H1 (cell line): ENCODE measurements at places on chromosomes 5 and 9. TPM values are rescaled to one million over a fixed set of nuclear protein-coding genes. Genes with fewer than 3 reads are reported as not detected.

- DNase-seq, result no peak
- H3K27ac ChIP-seq, result no peak overlapping the region
- H3K4me3 ChIP-seq, result no peak overlapping the region
- H3K4me1 ChIP-seq, result no peaks in the 10 kb centered on the region
- no peaks in the 10 kb centered on the region for H3K27me3 ChIP-seq
These were observed 215.1 kb upstream of the DAPK1 start for GRCh38 chr9:87282538-87282937.

IRX1 gene
- 3.9 and 5.1 TPM in 2 replicates for total RNA-seq

GRCh38 chr5:136007271-136007670, 21.5 kb upstream of the TGFBI start:
- no peak for DNase-seq
- H3K27ac ChIP-seq, result no peak overlapping the region
- no peaks in the 10 kb centered on the region for H3K36me3 ChIP-seq
- no peak overlapping the region for H3K4me3 ChIP-seq
- H3K4me1 ChIP-seq, result no peaks in the 10 kb centered on the region

DNA sequence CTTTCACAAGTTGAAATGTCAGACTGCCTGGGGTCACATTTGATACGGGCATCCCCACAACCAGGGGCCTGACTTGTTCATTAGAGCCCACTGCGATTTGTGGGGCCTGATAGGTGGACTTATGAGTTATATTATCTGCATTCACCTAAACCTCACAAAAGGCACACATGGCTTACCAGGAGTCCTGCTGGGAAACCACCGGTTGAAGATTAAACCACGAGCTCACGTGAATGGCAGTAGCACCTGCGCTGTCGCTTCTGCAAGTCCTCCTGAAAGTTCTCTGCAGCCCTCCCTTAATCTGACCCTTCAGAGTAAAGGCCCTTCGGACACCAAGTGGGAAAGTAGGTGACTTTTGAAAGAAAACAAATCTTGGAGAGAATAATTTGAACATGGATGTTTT, 68.9 kb downstream of the PPIC start:
- H3K4me3 ChIP-seq, result no peak overlapping the region
- H3K36me3 ChIP-seq, result no peaks in the 10 kb centered on the region
- no peaks in the 10 kb centered on the region for H3K4me1 ChIP-seq
- DNase-seq, result no peak
- H3K27ac ChIP-seq, result no peak overlapping the region
- no peaks in the 10 kb centered on the region for H3K27me3 ChIP-seq

- no peak overlapping the region for H3K4me3 ChIP-seq
- H3K4me1 ChIP-seq, result peaks cover 9% of the 10 kb centered on the region
- H3K27ac ChIP-seq, result no peak overlapping the region; the same call in 1 of the 2 replicates
- no peaks in the 10 kb centered on the region for H3K36me3 ChIP-seq
- no peaks in the 10 kb centered on the region for H3K27me3 ChIP-seq
These were observed 88.8 kb downstream of the SREK1 start for GRCh38 chr5:66232706-66233445.

- H3K4me1 ChIP-seq, result no peaks in the 10 kb centered on the region
- peaks cover 25% of the 10 kb centered on the region for H3K36me3 ChIP-seq
- no peak overlapping the region for H3K27ac ChIP-seq
- H3K4me3 ChIP-seq, result no peak overlapping the region
These were observed 30.8 kb downstream of the SKP1 start for GRCh38 chr5:134145779-134146581.

- H3K4me3 ChIP-seq, result no peak overlapping the region
- H3K27ac ChIP-seq, result no peak overlapping the region
- H3K36me3 ChIP-seq, result no peaks in the 10 kb centered on the region
- DNase-seq, result peak; percentile 92
- H3K27me3 ChIP-seq, result no peaks in the 10 kb centered on the region
These were observed 100.1 kb downstream of the KCNIP1 start for GRCh38 chr5:170603578-170604565.

- no peaks in the 10 kb centered on the region for H3K4me1 ChIP-seq
- H3K27me3 ChIP-seq, result no peaks in the 10 kb centered on the region
- no peak overlapping the region for H3K4me3 ChIP-seq
These were observed 76.9 kb upstream of the SPATA31D4 start for GRCh38 chr9:81851340-81851739.

- H3K4me1 ChIP-seq, result no peaks in the 10 kb centered on the region
- no peaks in the 10 kb centered on the region for H3K36me3 ChIP-seq
- peak overlapping the region; percentile 17; the same call in 1 of the 2 replicates for H3K27ac ChIP-seq
- DNase-seq, result no peak
- peak overlapping the region; percentile 90 for H3K4me3 ChIP-seq
These were observed 427 bp downstream of the RBM27 start for GRCh38 chr5:146203872-146204192.

DNA sequence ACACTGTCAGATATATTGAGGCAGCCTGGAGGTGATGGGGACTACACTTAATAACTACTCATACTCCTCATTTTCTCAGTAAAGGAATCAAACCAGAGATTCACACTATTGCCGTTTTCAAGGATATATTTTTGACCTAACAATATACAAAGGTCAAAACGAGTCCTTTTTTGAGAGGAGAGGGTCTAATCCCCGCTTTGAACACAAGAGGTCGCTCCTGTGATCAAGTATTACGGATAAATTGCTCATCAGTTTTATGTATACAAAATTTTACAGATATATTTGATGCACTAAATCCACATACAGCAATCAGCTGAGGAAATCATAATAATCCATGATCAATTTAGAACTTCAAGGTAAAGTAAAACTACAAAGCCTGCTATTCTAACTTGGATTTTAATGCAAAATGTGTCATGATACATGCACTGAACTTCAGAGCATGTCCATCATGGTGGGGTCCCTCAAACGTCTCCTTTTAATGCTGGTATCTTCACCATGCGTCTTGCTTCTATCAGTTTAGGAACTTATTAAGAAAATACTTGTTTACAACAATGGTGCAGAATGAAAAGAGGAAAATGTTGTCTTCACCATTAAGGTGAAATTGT, 2.5 kb upstream of the ISL1 start:
- H3K27me3 ChIP-seq, result peaks cover 99% of the 10 kb centered on the region
- no peak for DNase-seq
- H3K27ac ChIP-seq, result no peak overlapping the region
- H3K4me3 ChIP-seq, result no peak overlapping the region

DNA sequence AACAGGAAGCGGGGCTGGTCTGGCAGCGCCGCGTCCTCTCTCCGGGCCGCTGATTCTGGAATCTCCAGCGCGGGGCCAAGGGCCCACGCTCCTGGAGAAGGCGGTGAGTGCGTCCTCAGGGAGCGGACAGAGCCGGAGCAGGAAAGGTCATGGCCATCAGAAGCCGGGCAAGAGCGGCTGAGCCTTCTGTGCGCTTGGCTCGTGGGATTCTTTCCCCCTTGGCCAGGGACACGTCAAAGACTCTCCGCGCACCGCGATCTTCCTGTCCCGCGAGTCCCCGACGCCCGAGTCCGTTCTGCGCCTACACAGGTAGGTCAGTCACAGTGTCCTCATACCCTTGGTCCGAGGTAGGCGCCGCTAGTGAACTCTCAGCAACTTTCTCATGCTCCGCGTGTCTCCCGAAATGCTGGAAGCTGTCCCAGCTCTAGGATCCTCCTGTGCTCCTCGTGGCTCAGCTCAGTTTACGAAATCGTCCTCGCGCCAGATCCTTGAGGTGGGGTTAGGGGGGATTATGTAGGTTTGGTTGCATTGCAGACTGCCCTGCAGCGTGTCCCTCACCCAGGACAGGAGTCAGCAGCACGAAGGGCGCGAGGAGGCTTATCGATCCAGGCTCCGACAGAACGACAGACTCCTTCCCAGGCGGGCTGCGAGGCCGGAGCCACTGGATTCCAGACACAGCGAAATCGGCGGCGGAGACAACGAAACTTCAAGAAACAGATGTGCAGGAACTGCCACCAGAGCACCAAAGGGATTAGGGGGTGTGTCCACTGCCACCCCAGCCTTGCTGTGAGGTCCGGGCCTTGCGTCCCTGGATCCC, 8.7 kb downstream of the LHX6 start:
- H3K4me3 ChIP-seq, result peak overlapping the region; percentile 8; the same call in 1 of the 2 replicates
- no peak overlapping the region for H3K27ac ChIP-seq
- H3K36me3 ChIP-seq, result no peaks in the 10 kb centered on the region
- no peak for DNase-seq
- peaks cover 5% of the 10 kb centered on the region for H3K4me1 ChIP-seq

DNA sequence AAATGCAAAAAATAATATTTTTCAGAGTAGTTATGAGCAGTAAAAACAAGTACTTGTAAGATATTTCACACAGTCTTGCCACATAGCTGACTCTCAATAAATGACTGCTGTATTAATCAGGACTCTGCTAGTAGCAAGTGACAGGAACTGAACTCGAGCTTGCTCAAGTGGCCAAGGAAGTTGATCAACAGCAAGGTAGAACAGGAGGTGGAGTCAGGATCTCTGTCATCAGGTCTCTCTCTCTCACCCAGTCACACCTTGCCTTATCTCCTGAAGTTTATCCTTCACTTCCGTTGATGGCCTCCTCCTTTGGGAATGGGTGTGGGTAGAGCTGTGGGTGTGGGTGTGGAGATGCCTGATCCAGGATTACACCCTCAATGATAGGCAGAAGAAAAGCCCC, 107.0 kb downstream of the GPBP1 start:
- H3K4me3 ChIP-seq, result no peak overlapping the region
- no peaks in the 10 kb centered on the region for H3K36me3 ChIP-seq
- DNase-seq, result no peak
- H3K27ac ChIP-seq, result no peak overlapping the region
- no peaks in the 10 kb centered on the region for H3K27me3 ChIP-seq
- no peaks in the 10 kb centered on the region for H3K4me1 ChIP-seq

DNA sequence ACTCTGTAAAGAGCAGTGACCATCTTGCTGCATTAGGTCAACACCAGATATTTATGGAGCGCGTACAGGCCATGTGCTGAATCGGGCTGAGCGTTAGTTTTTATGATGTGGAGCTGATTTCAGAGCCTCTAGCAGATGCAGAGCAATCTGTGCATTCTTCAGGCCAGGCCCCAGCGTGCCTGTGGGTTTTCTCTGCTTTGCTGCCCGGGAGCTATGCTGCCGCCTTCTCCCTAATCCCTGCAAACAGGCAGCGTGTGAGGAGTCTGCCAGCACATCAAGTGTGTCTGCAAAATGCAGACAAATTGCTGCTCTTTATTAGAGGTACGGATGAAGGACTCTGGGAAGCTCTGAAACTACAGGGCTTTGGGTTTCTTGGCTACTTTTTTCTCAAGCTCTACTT, 170.0 kb downstream of the NTRK2 start:
- no peaks in the 10 kb centered on the region for H3K27me3 ChIP-seq
- 0 out of 2 replicates have a peak, but pooled peaks cover 1% of the 10 kb centered on the region for H3K4me1 ChIP-seq
- no peak for DNase-seq
- no peak overlapping the region for H3K27ac ChIP-seq

GPR151 gene
- total RNA-seq, result not detected in 2 replicates

EGFLAM gene
- 0.15 and 0.24 TPM in 2 replicates for total RNA-seq

DNA sequence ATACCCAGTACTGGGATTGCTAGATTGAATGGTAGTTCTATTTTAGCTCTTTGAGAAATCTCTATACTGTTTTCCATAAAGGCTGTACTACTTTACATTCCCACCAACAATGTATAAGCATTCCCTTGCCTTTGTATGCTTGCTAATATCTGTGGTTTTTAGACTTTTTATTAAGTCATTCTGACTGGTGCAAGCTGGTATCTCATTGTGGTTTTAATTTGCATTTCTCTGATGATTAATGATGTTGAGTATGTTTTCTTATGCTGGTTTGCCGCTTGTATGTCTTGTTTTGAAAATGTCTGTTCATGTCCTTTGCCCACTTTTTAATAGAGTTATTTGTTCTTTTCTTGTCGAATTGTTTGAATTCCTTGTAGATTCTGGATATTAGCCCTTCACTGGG, 512.7 kb upstream of the PAPPA start:
- no peak overlapping the region for H3K27ac ChIP-seq
- no peaks in the 10 kb centered on the region for H3K27me3 ChIP-seq
- no peaks in the 10 kb centered on the region for H3K36me3 ChIP-seq
- no peak for DNase-seq
- H3K4me3 ChIP-seq, result no peak overlapping the region
- no peaks in the 10 kb centered on the region for H3K4me1 ChIP-seq

KCNV2 gene
- not detected in 2 replicates for total RNA-seq

DNA sequence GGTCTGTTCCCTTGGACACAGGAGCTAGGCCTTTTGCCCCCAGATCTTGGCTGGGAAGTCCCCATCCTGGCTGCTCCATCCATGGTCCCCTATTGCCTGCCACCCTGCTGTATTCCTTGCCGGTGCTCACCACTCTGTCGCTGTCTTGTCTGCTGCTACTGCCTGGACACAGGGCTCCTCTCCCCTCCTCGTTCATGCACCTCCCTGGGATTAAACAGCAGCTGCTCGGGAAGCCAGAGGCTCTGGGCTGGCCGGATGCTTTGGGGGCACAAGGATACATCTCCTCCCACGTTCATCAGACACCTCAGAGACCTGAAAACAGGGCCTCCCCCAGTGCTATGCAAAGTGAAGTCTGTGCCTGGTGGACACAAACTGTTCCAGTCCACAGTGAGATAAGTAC, 110.4 kb downstream of the ZNF354C start:
- H3K4me1 ChIP-seq, result no peaks in the 10 kb centered on the region
- H3K4me3 ChIP-seq, result no peak overlapping the region
- no peaks in the 10 kb centered on the region for H3K36me3 ChIP-seq
- no peaks in the 10 kb centered on the region for H3K27me3 ChIP-seq

SAPCD2 gene
- 30.3 and 32.1 TPM in 2 replicates for total RNA-seq

- no peak overlapping the region for H3K27ac ChIP-seq
- no peaks in the 10 kb centered on the region for H3K36me3 ChIP-seq
- no peaks in the 10 kb centered on the region for H3K27me3 ChIP-seq
- H3K4me3 ChIP-seq, result no peak overlapping the region
These were observed 2403.4 kb upstream of the ACO1 start for GRCh38 chr9:29981013-29981412.

GRCh38 chr5:178469975-178470759, 120.0 kb downstream of the COL23A1 start:
- H3K27ac ChIP-seq, result no peak overlapping the region
- no peak for DNase-seq
- H3K27me3 ChIP-seq, result no peaks in the 10 kb centered on the region
- H3K36me3 ChIP-seq, result no peaks in the 10 kb centered on the region

- H3K36me3 ChIP-seq, result no peaks in the 10 kb centered on the region
- H3K27me3 ChIP-seq, result no peaks in the 10 kb centered on the region
- H3K4me3 ChIP-seq, result no peak overlapping the region
- no peak overlapping the region for H3K27ac ChIP-seq
These were observed 143.6 kb downstream of the MRPS30 start for GRCh38 chr5:44952376-44952775.

LMAN2 gene
- total RNA-seq, result 116 and 119 TPM in 2 replicates

DNA sequence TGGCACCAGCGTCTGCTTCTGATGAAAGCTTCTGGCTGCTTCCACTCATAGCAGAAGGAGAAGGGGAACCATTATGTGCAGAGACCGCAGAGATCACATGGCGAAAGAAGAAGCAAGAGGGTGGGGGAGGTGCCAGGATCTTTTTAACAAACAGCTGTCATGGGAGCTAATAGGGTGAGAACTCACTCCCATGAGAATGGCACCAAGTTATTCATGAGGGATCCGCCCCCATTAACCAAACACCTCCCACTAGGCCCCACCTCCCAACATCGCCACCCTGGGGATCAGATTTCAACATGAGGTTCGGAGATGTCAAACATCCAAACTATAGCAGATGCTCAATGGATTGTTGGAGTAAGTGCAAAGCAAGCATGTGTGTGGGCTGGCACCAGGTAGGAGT, 125.8 kb upstream of the SLIT3 start:
- H3K27me3 ChIP-seq, result no peaks in the 10 kb centered on the region
- H3K27ac ChIP-seq, result no peak overlapping the region
- H3K4me1 ChIP-seq, result 0 out of 2 replicates have a peak, but pooled peaks cover 3% of the 10 kb centered on the region
- no peak overlapping the region for H3K4me3 ChIP-seq
- no peaks in the 10 kb centered on the region for H3K36me3 ChIP-seq
